ENCODE measurements at places on chromosomes 4 and X.

GRCh38 chrX:128460835-128461234, 408.6 kb upstream of the ACTRT1 start:
- no peak for DNase-seq

GRCh38 chr4:98680806-98681205, 22.4 kb upstream of the TSPAN5 start:
- no peak for DNase-seq

DNA sequence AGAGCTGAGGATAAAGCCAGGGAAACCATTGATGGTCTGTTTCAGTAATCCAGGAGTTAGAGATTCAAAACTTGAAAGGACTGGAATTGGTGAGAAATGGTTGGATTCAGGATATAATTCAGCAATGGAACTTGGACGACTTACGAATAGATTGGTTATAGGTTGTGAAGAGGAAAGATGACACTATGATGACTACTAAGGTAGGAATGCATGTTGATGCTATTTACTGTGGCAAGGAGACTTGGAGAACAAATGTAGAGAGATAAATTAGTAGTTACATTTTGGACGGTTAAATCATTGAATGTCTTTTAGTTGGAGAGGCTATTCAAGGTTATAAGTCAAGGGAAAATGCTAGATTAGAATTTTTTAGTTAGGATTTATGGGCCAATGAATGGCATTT, 365.4 kb upstream of the TECRL start:
- no peak for DNase-seq

- no peak for DNase-seq
Observed at GRCh38 chr4:8821151-8821950, 50.3 kb downstream of the HMX1 start.

GRCh38 chr4:107885865-107886264, 45.5 kb upstream of the CYP2U1 start:
- DNase-seq = no peak

Measured in stimulated activated CD8-positive, alpha-beta memory T cell treated with anti-CD3 and anti-CD28 coated beads, Interleukin-2, amount 100 ng/mL, for 1 hour (primary cell).